ENCODE measurements at places on chromosomes 5 and 9. TPM values are rescaled to one million over a fixed set of nuclear protein-coding genes. Genes with fewer than 3 reads are reported as not detected.

ZNF189 gene
- 24.7 TPM for total RNA-seq

TMEM232 gene
- total RNA-seq: 14.4 TPM

SLC45A2 gene
- total RNA-seq: not detected

PCDHB15 gene
- 6.3 TPM for total RNA-seq

AHRR gene
- 4.8 TPM for total RNA-seq

DNA sequence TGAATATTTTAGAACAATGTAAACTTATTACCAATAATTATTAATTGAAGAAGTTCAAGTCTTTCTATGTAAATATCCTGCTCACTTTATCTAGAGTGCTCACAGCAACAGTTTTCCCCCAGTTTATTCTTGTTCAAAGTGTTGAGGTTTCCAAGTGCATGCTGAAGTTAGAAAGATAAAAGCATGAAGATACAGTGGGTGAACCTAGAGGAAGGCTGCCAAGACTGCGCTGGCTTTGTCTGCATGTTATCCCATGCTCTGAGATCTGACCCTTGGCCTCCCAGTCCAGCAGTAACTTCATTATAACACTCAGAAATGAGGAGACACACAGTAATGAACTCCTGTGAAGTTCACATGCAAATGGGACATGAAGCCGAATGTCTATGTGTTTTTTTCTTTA, 76.0 kb upstream of the PIP5K1B start:
- H3K4me3 ChIP-seq: no peak overlapping the region
- DNase-seq: no peak
- H3K4me1 ChIP-seq: no peaks in the 10 kb centered on the region
- H3K36me3 ChIP-seq: no peaks in the 10 kb centered on the region
- H3K27me3 ChIP-seq: no peaks in the 10 kb centered on the region
- H3K27ac ChIP-seq: no peak overlapping the region

DNA sequence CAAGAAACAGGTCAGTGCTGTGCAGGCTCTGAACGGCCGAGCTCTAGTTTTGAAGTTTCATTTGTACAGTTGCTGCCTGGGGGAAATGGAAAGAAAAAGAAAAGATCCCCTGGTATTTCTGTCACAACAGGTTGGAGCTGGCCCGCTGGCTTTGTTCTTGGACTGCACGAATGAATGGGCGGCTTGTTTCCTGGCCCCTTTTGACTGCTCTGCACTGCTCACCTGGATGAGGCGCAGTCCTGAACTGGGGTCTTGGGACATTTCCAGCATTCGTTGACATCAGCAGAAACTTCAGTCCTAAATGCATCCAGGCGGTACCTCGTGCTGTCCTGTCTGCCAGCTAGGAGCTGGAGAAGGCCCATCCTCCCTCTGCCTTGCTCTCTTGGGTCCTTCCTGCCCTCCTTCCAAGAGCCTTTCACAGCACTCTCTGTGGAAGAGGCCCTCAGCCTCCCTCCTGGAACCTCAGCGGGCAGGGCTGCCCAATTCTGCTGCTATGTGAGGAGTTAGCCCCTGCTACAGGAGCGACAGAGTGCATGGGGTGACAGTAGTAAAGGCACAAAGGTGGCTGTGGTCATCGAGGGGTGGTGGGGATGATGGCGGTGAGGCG, 189.2 kb downstream of the FSTL4 start:
- H3K36me3 ChIP-seq: no peaks in the 10 kb centered on the region
- H3K27ac ChIP-seq: no peak overlapping the region
- H3K4me1 ChIP-seq: no peaks in the 10 kb centered on the region
- H3K27me3 ChIP-seq: no peaks in the 10 kb centered on the region
- no peak overlapping the region for H3K4me3 ChIP-seq

DNA sequence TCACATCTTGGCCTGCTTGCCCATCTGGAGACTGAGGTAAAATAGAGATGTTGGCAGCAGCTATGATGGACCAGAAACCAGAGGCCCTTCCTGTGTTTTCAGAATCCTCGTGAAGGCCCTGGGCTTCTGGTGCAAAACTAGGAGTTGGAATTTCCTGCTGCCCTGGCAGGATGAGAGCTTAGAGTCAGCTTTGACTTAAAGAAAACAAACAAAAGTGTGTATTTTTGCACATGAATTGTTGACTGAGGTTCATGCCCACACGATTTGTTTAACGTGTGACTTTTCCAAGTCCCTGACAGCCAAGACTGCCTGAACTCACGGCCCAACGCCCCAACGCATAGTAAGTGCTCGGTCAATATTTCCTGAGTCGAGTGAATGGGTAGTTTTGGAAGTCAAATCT, 303.1 kb downstream of the MLLT3 start:
- H3K27ac ChIP-seq: no peak overlapping the region
- no peak overlapping the region for H3K4me3 ChIP-seq
- H3K4me1 ChIP-seq: no peaks in the 10 kb centered on the region
- H3K36me3 ChIP-seq: no peaks in the 10 kb centered on the region

DNA sequence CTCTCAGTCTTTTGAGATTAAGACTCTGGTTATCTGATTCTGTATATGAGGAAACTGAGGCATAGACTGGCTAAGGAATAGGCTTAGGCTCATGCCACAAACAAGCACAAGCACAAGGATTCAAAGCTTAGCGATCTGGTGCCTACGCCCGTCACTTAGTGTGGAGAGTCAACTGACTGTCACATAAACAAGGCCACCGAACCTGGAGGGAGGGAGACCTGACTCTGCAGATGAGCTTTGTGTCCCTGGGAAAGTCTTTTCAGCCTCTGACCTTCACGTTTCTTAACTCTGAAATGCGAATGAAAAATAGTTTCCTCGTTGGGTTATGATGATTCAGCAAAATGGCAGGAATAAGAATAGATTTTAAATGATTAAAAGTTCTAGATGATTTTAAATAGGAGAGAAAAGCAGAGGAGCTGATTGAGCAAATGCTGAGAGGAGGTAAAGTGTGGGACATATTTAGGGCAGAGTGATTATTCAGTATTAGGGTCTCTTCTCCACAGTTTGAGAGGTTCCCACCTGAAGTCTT, 135.4 kb downstream of the GRIA1 start:
- no peak overlapping the region for H3K4me3 ChIP-seq
- H3K27me3 ChIP-seq: no peaks in the 10 kb centered on the region
- H3K27ac ChIP-seq: no peak overlapping the region
- no peaks in the 10 kb centered on the region for H3K36me3 ChIP-seq
- H3K4me1 ChIP-seq: peaks cover 26% of the 10 kb centered on the region

- no peak for DNase-seq
- peak overlapping the region; percentile 73 for H3K27ac ChIP-seq
- no peaks in the 10 kb centered on the region for H3K36me3 ChIP-seq
- H3K27me3 ChIP-seq: no peaks in the 10 kb centered on the region
- H3K4me3 ChIP-seq: peak overlapping the region; percentile 17
Measured at GRCh38 chr9:136532799-136533774, 12.8 kb downstream of the NOTCH1 start.

GRCh38 chr9:35293376-35293964, 131.7 kb downstream of the UNC13B start:
- DNase-seq: no peak
- H3K36me3 ChIP-seq: no peaks in the 10 kb centered on the region
- no peak overlapping the region for H3K4me3 ChIP-seq
- peak overlapping the region; percentile 1 for H3K27ac ChIP-seq
- H3K27me3 ChIP-seq: no peaks in the 10 kb centered on the region

DNA sequence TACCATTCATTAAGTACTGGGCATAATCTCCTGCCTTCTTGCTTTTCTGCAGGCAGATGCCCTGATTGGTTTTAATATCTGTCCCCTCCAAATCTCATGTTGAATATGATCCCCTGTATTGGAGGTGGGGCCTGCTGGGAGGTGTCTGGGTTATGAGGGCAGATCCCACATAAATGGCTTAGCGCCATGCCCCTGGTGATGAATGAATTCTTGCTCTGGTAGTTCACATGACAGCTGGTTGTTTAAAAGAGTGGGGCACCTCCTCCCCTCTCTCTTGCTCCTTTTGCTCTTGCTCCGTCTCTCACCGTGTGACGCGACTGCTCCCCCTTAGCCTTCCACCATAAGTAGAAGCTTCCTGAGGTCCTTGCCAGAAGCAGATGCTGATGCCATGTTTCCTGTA, 564.0 kb upstream of the BRINP1 start:
- H3K27ac ChIP-seq: no peak overlapping the region
- no peaks in the 10 kb centered on the region for H3K4me1 ChIP-seq
- DNase-seq: no peak
- H3K4me3 ChIP-seq: no peak overlapping the region

DNA sequence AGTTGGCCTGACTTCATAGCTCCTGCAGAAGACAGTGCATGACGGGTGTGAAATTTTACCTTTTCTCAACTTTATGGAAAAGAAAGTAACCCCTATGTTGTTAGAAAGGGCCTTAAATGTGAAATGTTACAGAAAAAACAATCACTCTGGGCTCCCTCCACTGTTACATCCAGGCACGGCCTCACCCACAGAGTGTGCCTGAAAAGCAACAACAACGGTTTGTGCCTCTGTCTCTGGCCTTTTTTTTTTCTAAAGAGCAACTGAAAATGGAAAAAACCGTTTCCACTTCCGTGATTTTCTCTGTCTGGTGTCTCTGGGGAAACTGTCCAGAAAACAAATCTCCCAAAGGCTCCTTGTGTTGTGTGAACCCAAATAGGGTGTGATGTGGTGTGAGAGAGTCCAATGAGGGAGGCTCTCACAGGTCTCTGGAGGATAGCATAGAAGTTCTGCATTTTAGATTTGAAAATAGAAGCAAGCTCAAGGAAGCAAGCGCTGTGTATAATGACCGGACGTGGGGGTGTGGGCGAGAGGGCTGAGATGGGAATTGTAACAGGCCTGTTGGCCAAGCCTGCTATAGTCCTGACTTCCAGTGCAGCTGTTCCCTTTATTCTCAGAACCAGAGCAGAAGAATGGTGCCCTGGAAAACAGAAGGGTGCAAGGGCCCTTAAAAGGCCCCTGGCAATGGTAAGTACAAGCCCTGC, 221.8 kb upstream of the TUT7 start:
- no peaks in the 10 kb centered on the region for H3K4me1 ChIP-seq
- H3K27ac ChIP-seq: peak overlapping the region; percentile 45
- H3K36me3 ChIP-seq: no peaks in the 10 kb centered on the region
- H3K27me3 ChIP-seq: no peaks in the 10 kb centered on the region

- H3K36me3 ChIP-seq: no peaks in the 10 kb centered on the region
- no peak overlapping the region for H3K4me3 ChIP-seq
- H3K4me1 ChIP-seq: no peaks in the 10 kb centered on the region
- H3K27ac ChIP-seq: no peak overlapping the region
- H3K27me3 ChIP-seq: no peaks in the 10 kb centered on the region
Measured at GRCh38 chr9:75531588-75531987, 358.9 kb upstream of the PCSK5 start.

GRCh38 chr5:150317048-150318003, 14.6 kb upstream of the ARSI start:
- no peak for DNase-seq
- no peak overlapping the region for H3K4me3 ChIP-seq
- H3K4me1 ChIP-seq: peaks cover 31% of the 10 kb centered on the region
- peak overlapping the region; percentile 53 for H3K27ac ChIP-seq
- H3K36me3 ChIP-seq: no peaks in the 10 kb centered on the region
- no peaks in the 10 kb centered on the region for H3K27me3 ChIP-seq

DNA sequence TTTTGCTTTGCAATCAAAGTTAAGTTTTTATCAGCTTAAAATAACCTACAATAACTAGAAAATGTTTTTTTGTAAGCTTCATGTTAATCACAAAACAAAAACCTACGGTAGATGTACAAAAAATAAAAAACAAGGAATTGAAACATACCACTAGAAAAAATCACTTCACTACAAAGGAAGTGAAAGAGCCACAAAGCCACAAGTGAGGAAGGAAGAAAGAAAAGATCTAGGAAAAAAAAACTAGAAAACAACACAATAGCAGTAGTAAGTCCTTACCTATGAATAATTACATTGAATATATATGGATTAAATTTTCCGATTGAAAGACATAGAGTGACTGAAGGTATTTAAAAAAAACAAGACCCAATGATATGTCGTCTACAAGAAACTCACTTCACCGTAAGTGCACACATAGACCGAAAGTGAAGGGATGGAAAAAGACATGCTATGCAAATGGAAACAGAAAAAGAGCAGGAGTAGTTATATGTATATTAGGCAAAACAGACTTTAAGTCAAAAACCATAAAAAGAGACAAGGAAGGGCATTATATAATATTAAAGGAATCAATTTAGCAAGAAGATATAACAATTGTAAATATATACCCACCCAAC, 13.4 kb upstream of the ZDHHC21 start:
- no peaks in the 10 kb centered on the region for H3K36me3 ChIP-seq
- H3K4me1 ChIP-seq: no peaks in the 10 kb centered on the region
- no peak overlapping the region for H3K27ac ChIP-seq
- H3K4me3 ChIP-seq: no peak overlapping the region

GRCh38 chr5:147504535-147504934, 5.3 kb downstream of the DPYSL3 start:
- no peak overlapping the region for H3K4me3 ChIP-seq
- no peaks in the 10 kb centered on the region for H3K36me3 ChIP-seq
- H3K27ac ChIP-seq: peak overlapping the region; percentile 19

DNA sequence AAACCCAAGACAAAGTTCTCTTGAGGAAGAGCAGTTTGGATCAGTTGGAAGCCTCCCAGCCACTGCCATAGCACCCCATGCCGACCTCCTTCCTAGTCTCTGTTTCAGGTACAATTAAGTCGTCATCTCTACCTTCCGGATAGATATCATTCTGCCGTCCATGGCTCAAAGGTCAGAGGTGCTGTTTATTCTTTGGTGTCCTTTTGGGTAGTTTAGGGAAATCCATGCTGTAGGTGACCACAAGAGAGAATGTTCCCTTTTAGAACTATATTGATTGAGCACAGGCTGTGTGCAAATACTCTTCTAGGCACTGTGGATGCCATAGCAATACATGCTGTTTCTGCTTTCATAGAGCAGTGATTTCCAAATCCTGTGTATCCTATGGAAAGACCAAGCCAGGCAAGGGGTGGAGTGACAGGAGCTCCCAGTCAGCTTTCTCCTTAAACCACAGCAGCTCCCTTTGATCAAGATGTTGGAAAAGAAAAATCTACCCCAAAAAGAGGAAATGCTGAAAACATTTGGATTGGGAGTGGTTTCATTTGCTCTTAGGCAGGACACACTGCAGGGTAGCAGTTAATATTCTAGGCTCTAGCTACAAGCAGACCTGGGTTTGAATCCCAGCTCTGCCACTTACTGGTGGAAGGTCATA, 127.9 kb downstream of the PALM2AKAP2 start:
- H3K36me3 ChIP-seq: no peaks in the 10 kb centered on the region
- no peak overlapping the region for H3K4me3 ChIP-seq
- H3K4me1 ChIP-seq: no peaks in the 10 kb centered on the region

- H3K4me1 ChIP-seq: no peaks in the 10 kb centered on the region
- no peaks in the 10 kb centered on the region for H3K36me3 ChIP-seq
- no peak overlapping the region for H3K27ac ChIP-seq
- no peak overlapping the region for H3K4me3 ChIP-seq
- DNase-seq: no peak
Measured at GRCh38 chr5:2147504-2148311, 265.0 kb upstream of the IRX4 start.
